ENCODE measurements at places on chromosomes 1 and 21. TPM values are rescaled to one million over a fixed set of nuclear protein-coding genes. Genes with fewer than 3 reads are reported as not detected.

GRCh38 chr1:16433030-16433429 is 4.2 kb downstream of the SPATA21 start:
- DNase-seq, result no peak

DNA sequence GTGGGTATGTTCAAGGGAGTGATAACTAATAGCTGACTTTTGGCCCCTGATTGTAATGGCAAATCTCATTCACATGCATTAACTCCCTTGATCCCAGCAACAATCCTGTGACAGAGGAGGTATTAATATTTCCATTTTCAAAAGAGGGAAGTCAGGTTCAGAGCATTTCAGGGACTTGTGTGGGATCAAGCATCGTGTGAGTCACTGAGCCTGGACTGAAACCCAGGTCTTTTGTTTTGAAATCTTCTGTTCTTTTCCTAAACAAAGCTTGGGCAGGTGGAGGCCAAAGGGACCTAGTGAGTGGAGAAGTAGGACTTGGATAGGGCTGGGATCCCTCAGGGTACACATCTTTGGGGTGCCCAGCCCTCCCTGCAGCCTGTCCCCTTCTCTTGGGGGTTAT is 37.9 kb downstream of the ETNK2 start:
- DNase-seq, result no peak

DNA sequence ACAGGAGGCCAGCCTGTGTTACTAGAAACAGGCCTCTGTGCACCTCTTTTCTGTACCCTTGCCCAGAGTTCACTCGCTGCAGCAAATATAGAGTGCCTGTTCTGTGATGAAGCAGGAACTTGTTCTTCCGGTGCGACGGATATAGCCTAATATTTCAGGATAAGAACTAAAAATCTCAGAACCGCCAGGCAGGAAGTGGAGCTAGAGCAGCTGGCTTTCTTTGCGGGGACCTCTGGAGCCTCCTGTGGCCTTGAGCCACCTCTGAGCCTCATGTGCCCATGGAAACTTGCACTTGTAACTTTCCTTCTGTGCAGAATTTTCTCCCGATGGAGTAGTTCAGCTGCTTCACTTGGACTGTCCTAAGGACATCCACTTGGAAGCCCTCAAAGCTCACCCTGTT is 44.5 kb upstream of the VAMP3 start:
- DNase-seq, result no peak

- DNase-seq, result no peak
These were observed 123.8 kb upstream of the CHRM3 start for GRCh38 chr1:239262538-239262937.

DNA sequence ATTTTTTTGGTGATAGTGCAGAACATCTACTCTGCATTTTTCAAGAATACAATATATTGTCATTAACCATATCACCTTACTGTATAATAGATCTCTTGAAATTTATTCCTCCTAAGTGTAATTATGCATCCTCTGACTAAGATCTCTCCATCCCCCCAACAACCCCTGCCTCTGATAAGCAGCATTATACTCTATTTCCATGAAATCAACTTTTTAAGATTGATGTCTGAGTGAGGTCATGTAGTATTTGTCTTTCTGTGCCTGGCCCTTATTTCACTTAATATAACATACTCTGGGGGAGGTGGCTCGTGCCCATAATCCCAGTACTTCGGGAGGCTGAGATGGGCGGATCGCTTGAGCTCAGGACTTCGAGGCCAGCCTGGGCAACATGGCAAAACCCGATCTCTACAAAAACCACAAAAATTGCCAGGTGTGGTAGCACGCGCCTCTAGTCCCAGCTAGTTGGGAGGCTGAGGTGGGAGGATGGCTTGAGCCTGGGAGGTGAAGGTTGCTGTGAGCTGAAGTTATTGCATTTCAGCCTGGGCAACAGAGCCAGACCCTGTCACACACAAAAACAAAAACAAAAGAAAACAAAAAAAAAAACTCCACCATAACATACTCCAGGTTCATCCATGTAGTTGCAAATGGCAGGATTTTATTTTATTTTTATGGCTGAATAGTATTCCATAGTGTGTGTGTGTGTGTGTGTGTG is 5.7 kb downstream of the ACOT11 start:
- no peak for DNase-seq

DNA sequence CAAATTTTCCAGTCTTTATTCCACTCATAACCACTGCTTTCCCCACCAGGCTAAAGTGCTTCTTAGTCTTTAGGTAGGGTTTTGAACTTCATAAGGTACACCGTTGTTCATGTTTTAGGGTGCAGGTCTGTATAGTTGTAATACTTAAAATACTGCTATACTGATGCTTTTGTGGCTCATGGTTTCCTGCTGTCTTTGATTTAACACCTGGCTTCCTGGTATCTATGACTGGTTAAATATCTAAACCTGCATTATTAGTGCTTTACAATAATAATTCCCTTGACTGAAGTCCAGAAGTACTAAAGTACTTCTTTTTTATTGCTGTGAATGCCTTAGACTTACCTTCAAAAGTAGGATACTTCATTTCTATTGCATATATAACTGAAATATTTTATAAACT is 384.7 kb downstream of the SRGAP2C start:
- no peak for DNase-seq

DNA sequence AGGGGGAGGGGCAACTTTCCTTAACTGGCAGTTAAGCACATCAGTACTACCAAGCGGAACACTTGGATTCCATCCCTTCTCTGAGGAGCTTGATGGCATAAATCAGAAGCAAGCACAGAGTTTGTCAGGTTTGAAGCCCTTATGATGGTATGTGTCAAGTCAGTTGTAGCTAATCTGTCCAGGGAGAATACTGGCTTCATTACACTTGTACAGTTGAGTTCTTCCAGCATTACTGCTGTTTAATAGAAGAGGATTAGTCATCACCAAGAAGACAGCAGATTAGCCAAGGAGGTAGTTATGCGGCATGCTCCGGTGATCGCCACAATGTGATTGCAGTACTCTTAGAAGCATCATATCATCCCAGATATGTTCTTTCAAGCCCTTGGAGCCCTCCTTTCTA is 2.1 kb upstream of the TDRD5 start:
- no peak for DNase-seq

GRCh38 chr1:16042096-16042495 is 1.5 kb upstream of the CLCNKB start:
- DNase-seq, result no peak

GRCh38 chr21:24275616-24276015 is 1331.7 kb downstream of the MRPL39 start:
- no peak for DNase-seq

DNA sequence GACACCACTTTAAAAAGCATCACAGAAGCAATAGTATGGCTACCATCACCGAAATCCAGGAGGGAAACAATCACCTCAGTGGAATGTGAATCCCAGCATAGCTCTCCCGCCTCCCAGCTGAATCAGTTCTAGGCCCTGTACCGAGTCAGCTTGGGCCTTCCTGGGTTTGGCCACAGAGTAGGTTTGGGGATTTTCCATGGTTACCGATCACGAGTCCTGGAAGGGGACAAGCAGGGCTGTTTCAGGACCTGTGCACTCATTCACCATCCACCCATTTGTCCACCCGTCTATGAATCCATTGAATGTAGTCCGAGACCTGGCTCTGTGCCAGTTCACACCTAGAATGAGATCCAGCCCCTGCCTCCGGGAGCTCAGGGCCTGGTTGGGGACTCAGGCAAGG is 94.2 kb downstream of the ARHGEF10L start:
- no peak for DNase-seq

DNA sequence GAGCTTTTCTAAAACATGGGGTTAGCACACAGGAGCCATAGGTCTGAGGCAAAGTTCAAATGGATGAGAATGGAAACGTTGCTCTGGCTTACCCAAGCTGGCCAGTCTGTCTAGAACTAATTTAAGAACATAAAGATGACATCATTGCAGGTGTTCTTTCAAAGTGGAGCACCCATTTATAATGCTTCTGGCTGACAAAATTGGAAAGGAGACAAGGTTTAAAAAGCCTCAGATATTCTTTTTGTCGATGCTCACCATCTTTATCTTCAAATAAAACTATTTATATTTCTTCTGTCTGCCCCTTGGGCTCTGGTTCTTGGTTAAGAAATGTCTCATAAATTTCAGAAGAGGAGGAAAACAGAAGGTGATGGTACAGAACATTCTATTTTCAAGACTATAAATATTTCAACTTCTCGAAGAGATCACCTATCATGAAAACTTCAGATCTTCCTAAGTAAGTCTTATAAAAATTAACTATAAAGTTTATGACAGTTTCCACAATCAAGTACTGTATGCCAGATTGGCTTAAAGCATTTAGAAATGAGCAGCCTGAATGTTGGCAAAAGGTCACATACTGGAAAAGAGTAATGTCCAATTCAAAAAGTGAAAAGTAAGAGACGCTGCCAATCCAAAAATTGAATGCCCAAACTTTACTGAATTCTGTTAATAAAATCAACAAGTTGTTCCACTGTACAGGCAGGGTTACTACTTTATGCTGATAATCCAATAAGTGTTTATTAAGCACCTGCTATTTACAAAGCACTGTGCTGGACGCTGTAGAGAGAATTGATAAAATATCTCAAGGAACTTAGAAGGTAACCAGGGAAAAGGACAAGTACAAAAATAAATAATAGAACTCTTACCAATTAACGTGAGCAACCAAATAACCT is 92.0 kb downstream of the ETS2 start:
- DNase-seq, result no peak

GRCh38 chr1:14994841-14995437 is 158.6 kb upstream of the TMEM51 start:
- DNase-seq, result no peak

DNA sequence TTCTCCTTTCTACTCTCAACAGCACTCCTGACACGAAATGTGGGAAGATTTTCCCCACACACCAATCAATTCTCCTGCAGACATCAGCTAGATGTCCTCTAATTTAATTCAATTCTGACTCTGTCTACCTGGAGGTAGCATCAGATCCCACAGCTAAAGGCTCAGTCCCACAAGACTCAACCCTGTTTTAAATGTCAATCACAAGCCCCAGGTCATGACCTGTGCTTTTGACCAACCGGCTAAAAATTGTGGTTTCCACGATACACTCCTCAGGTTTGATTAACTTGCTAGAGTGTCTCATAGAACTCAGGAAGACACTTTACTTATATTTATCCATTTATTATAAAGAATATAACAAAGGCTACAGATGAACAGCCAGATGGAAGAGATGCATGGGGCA is 27.4 kb downstream of the IL23R start:
- DNase-seq, result no peak

GRCh38 chr1:26035959-26036755 is 9.8 kb downstream of the SLC30A2 start:
- no peak for DNase-seq

DNA sequence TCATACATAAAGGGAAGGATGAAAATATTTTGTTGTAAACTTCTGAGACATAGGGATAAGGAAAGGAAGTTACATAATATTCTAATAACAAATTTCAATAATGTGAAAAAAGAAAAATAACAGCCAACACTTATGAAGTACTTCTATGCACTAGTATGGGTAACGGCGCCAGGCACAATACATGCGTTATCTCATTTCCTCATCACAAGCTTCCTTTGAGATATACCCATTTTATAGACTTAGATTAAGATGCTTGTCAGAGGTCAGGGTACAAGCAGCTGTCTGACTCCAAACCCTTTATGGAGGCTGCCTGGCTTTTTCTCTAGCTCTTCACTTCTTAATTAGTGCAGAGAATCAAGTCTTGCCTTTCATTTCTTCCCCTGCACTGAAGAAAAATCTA is 41.3 kb downstream of the TCP10L start:
- no peak for DNase-seq

DNA sequence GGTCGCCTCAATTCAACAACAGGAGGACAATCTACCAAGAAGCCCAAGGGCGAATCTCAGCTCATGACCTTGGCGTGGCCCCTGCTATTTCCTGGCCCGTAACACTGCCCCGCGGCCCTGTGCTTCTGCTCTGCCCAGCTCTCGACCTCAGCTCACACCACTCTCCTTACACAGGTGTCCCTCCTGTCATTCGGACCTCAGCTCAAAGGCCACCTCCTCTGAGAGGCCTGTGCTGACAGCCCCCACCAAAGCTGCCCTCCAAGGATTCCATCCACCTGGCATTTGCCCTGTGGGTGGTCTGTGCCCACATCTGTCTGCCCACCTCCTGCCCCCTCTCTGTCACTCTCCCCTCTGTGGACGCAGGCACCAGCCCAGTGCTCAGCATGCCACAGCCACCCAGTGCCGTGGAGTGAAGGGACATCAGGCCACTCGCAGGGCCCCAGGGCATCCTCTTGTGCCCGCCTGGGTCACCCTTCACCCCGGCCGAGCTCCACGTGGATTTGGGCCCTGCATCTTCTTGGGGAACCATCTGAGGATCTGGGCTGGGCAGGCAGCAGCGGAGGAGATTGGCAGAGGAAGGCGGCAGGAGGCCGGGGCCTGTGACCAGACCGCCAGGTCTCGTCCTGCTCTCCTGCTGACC is 70.3 kb downstream of the DHRS3 start:
- DNase-seq, result no peak

- DNase-seq, result no peak
These were observed 57.4 kb downstream of the ARID4B start for GRCh38 chr1:235270625-235271024.

DNA sequence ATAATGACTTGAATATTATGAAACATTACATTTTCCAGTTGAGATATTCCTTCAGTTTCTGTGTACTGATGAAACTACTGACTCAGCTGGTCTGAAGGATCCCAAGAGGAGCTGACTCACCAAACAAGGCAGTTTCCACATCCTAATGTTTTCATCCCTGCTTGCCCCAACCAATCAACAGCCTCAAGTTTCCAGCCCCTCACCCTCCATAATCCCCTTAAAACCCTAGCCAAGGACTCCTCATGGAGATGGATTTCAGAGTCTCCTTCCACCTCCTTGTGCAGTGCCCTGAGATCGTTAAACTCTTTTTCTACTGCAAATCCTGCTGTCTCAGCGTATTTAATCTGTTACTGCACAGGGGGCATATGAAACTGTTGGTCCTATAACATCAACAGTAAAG is 83.1 kb upstream of the HAO2 start:
- no peak for DNase-seq

DNA sequence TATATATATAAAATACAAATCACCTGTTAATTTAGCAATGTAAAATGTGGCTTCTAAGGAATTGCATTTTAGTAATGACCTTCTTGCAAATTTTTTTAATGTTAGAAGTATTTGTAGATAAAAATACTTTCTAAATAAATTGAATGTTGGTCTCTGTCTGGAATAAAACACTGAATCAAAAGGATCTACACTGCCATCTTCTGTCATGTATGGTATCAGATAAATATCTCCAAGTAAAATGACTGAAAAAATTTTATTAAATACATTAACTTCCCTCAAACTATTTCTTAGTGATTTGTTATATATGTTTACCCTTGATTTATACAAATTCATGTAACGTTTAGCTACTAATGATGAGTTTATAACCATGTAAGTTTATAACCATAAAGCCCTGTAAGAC is 2029.3 kb downstream of the MRPL39 start:
- DNase-seq, result no peak

GRCh38 chr1:241645199-241645598 is 5.0 kb upstream of the CHML start:
- DNase-seq, result no peak

The PRELP gene
- 0.09 TPM for total RNA-seq

The TPR gene
- total RNA-seq, result 74.2 TPM

The VWA5B1 gene
- 0.05 TPM for total RNA-seq

The MEX3A gene
- 1.3 TPM for total RNA-seq

The GPR37L1 gene
- under 0.01 TPM for total RNA-seq

The CFAP141 gene
- not detected for total RNA-seq

Measured in thymus (tissue), 14 donors.